ENCODE measurements at places on chromosomes 3 and 15.

DNA sequence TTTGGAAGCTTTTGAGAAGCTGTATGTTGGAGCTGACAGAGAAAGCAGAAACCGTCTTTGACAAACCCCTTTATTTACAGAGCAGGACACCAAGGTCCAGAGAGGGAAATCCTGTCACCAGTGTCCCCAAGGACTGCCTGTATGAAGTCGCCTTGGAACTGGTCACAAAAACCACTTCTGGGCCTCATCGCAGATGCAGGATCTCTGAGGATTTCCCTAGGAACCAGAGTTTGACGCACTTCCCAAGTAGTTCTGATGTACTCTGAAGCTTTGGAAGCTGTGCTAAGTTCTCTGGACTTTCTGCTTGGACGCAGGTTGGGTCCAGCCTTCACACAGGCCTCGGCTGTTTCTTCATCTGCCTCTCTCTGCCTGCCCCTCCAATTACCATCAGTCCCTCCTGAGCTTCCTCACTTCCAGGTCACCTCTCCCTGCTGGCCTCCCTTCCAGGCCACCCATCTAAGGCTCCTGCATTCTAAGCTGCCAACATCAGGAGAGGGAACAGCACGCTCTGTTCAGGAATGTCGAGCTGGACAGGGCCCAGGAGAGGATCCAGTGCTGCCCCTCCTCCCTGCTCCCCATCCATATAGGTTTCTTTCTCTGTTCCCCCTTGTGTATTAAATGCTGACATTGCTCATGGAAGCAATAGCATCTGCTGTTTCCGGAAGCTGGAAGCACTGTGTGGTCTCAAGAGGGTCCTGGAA, 270.8 kb downstream of the OPA1 start:
- DNase-seq, result no peak

DNA sequence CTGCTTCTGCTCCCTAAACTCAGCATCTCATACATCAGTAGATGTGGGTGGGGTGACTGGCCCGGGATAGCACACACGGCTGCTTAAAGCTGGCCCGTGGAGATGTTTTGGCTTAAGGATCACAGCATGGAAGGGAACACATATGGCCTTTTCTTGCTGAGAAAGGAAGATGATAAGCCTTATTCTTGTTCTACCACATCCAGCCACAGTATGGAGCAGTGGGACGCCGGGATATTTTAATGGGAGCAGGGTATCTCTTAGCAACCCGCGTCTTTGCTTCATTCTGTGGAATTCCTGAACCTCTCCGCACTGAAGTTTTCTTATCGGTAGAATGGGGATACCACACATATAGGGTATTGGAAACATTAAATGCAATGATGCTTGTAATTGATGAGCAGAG, 94.1 kb upstream of the PROK2 start:
- no peak for DNase-seq

DNA sequence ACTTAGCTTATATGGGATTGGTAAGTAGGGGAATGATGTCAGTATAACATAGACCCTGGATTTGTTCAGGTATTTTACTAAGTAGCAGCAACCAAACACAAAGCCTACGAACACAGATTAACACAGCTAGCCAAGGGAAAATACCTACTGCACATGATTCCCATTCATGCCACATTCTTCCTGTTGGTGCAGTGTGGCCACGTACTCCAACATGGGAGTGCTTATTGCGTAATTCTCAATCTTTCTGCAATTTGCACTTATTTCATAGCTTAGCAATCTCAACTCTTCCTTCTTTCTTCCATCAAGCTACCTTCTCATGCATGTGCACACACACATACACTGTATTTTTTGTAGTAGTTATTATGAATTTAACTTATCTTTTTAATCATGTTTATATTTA, 186.8 kb downstream of the IL5RA start:
- no peak for DNase-seq

DNA sequence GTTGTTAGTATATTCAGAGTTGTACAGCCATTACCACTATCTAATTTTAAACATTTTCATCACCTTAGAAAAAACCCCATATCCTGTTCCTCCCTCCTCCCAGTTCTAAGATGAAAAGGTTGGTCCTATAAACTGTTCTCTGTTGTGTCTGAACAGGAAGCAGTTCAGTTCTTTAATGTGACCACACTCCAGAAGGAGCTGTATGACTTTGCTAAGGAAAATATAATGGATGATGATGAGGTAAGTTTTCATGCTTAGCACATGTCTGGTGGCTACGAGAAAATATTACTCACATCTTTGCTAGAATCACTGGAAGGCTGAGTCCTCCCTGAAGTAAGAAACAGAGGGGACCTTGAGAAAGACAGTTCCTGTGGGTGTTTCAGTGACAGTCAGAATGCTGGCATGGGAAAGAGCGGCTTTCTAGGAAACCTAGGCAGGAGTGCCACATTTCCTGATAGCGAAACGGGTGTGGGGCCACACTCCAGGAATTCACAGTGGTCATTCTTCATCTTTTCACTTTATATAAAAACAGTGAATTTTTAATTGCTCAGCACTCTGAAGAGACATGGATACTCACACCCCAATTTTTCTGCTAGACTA, 20.3 kb downstream of the CRTAP start:
- DNase-seq, result no peak

- DNase-seq, result no peak
Measured at GRCh38 chr15:29050870-29051269, 165.1 kb downstream of the APBA2 start.

GRCh38 chr3:107676469-107677309, 153.9 kb downstream of the BBX start:
- DNase-seq, result no peak

DNA sequence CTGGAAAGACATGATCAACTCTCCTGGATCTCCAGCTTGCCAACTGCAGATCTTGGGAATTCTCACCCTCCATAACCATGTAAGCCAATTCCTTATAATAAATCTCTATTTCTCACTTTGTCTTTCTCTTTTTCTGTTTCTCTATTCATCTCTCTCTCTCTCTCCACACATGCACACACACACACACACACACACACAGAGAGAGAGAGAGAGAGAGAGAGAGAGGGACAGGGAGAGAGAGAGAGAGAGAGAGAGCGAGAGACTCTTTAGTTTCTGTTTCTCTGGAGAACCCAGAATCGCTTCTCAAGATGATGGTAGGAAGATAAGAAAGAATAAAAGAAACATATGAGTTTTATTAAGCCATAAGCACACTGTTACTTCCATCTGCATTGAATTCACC, 111.9 kb downstream of the BCHE start:
- no peak for DNase-seq

DNA sequence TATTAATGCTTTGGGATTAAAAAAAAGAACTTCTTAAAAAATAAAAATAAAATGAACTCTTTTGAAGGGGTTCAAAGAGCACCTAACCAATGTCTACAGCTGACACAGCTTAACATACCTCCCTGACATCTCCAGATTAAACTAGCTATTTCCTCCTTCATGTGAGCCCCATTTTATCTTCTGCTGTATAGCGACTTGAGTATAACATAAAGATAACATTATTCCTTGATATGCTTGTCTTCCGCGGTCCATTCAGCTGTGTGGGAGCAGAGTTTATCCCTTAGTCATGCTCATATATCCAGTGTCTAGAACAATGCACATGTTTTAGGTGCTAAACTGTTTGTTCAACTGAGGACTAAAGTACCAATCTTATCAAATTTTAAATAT, 7.8 kb upstream of the CHRM5 start:
- DNase-seq, result no peak

DNA sequence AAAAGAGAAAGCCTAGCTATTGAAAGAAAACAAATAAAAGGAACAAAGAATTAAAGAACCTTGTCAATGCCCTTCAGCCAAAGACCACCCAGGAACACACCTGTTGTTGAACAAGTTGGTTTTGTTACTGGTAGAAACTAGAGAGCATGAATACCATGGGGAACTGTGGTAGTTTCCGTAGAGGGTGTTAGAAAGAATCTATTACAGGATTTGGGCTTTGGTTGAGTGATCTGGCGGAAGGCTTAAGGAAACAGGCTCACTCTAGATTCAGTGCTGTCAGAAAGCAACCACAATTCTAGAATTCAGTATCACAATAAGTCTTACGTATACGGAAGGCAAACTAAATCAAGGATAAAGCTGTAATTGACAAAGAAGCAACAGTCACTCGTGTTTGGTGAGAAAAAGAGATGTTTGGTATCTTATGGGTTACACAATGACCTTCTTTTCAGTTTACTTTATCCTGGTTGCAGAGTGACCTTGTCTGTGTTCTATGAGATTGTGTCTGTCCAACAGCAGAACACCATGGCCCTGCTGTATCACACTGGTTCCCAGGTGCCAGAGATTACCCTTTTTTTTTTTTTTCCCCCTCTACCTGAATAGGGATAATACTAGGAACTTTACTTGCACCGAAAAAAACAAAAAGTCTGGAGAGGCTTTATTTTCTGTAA, 265.9 kb downstream of the SHQ1 start:
- DNase-seq, result no peak

GRCh38 chr15:88118035-88118434, 138.5 kb downstream of the NTRK3 start:
- DNase-seq, result no peak

DNA sequence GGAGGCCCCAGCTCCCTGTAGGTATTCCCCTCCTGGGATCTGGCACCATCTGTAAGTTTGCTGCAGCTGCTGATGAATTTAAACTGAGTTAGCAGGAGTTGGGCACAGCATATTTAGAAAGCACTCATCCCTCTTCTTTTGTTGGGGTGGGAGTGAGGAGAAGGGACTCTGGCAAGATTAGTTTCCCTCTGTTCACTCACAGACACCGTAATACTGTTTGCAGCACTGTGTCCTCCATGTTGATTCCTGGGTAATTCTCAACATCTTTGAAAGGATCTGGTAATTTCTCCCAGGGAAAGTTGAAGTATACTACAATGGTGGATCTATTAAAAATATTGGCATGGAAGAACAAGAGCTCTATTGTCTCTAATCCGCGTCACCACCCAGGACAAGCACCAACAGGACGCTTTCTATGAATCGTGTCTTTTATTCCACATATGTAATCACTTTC, 173.3 kb downstream of the RBMS3 start:
- DNase-seq, result no peak

DNA sequence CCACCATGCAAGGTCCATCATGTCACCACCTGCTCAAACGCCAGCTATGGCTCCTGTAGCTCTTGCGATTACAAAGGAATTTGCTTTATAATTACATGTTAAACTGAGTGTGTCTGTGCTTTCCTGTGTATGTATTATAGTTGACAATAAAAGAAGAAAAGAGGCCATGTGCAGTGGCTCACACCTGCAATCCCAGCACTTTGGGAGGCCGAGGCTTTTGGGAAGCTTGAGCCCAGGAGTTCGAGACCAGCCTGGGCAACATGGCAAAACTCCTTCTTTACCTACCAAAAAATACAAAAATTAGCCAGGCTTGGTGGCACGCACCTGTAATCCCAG, 27.0 kb downstream of the ATRIP start:
- no peak for DNase-seq

DNA sequence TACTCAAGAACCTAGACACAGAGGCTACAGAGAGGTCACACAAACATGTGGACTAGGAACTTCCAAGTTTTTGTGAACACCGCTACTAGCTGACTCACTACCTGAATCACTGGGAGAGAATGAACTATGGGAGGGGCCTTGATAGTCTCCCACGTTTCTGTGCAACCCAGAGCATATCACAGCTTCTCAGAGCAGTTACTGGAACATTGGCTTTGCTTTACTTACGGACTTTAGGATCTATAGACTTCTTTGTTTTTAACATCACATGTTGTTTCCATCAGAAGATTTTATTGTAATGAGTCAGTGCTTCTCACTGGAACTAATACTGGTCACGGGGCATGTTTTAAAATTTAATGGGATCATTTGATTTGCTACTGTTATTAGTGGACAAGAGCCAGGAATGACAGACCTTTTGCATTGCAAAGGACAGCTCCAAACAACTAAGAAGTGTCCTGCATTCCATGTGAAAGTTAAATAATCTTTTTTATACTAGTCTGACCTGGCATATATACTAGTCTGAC, 35.6 kb downstream of the RTP4 start:
- no peak for DNase-seq

DNA sequence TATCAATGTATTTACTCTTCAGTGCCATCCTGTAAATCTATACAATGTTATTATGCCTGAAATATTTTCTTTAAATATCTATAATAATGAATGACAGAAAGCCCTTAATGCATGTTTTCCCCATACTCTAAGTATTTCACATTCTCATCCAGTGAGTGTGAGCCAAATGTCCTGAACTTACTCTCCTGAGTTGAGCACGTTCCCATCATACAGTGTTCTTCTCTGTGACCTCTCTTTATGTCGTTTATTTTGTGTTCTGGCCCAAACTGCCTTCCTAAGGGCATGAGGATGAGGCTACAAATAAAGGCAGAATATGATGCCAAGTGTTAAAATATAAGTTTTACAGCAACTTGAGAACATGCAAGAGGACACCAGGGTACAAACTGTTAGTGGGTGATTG, 3.3 kb downstream of the OSBPL10 start:
- no peak for DNase-seq

DNA sequence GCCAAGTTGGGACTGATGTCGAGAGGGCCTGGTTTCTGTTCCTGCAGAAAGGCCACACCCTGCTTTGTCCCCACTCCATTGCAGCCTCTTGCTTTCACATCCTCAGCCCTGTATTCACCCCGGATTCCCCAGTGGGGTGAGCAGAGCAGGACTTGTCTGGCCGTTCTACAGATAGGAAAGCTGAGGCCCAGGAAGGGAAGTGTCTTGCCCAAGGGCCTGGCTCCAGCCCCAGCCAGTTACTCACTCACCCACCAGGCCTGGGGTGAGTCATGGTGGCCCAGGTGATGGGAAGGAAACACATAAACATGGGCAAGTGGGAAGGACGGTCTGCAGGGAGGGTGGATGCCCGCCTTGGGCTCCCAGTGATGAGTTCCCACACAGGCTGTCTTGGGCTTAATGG, 6.1 kb upstream of the DUSP7 start:
- no peak for DNase-seq

- DNase-seq, result no peak
Measured at GRCh38 chr15:80160570-80161156, 7.9 kb downstream of the FAH start.

DNA sequence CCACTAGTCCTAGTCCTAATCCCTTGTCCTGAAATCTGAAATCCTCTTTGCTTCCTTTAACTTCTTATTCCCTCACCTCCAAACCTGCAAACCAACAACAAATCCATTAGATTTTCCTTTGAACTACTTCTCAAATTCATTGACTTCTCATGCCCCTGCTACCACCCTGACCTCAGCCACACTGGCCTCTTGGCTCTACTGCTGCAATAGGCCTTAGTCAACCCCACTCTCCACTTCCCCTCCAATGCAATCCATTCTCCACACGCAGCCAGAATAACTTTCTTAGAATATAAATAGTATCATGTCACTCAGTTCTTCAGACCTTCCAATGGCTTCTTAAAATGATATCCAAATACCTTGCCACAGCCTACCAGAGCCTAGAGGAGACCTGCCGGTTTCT, 131.1 kb upstream of the GADL1 start:
- DNase-seq, result no peak

DNA sequence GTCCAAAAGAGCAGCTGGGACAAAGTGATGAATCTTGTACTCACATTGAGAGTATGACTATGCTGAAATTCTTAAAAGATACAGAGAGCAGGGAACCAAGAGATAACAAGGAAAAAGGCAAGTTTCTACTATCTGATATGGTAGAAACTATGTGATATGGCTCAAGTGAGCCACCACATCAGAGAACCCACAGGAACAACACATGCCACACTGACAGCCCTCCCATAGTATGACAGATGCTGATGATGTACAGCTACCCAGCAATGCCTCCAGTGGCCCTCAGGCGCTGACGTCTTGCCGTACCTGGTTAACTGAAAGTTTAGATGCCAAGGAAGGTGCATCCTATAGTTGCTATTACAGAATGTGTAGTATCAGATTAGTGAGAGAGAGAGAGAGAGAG, 42.4 kb downstream of the CHAC1 start:
- DNase-seq, result no peak

Measured in nucleus accumbens (tissue), 56 donors.